ENCODE measurements at places on chromosomes 4 and X. TPM values are rescaled to one million over a fixed set of nuclear protein-coding genes. Genes with fewer than 3 reads are reported as not detected.

BEX3 gene
- total RNA-seq = 153 TPM

HAUS7 gene
- 101 TPM for total RNA-seq

PRKG2 gene
- 2.0 TPM for total RNA-seq

- no peak for DNase-seq
Observed at GRCh38 chr4:1137063-1137776, 23.9 kb upstream of the RNF212 start.

GRCh38 chr4:7571701-7572100 is 137.0 kb upstream of the PSAPL1 start:
- DNase-seq = no peak

DNA sequence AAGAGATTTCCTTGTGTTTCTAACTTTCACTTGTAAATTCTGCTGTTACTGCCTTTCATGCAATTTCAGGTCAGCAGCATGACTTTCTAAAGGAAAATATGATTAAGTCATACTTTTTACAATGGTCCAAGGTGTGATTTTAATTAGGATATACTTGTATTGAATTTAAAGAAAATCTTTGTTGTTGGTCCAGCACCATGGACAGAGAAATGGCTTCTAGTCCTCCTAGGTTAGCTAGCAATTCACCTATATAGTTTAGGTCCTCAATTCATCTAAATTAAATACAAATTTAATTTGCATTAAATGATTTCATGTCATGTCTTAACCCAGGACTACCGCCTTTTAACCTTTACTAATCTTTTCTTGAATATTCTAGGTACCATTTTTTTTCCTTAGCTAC is 304.9 kb upstream of the RPS6KA3 start:
- no peak for DNase-seq

GRCh38 chrX:39802354-39802753 is 295.4 kb downstream of the BCOR start:
- peak; percentile 17 for DNase-seq

DNA sequence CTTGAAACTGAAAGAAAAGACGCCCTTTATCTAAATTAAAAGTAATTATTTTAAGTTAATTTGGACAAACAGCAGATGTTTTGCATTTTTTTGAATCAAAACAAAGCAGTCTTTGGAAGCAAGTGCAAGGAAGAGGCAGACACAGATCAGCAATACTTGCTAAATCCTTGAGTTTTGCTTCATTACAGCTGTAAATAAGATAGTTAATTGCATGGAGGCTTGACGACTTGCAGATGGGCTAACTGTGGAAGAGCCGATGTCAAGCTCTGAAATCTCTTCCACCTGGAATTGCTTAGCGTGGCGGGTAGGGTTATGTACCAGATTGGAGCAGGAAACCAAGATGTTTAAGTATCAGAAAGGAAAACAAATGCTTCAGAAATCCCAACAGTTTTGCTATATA is 148.8 kb downstream of the POLA1 start:
- no peak for DNase-seq

DNA sequence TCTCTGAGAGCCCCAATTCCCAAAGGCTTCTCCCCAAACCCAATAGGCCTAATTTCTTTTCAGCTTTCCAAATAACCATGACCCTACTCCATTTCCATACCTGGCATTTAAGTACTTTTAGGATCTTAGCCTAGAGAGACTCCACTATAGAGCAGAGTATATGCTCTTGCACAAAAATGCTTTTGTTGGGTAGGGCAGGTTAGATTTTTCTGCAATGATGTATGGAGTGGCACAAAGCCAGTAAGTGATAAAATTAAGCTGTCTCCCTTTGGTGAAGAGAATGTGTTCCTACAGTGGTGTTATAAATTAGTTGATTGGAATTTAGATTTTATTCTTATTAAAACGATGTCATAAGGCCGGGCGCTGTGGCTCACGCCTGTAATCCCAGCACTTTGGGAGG is 124.9 kb downstream of the INPP4B start:
- no peak for DNase-seq

Measured in MG63 (cell line).